ENCODE measurements at places on chromosomes 6 and 20.
A peak's percentile ranks its signal among the peaks of the same experiment; 100 is the strongest.

DNA sequence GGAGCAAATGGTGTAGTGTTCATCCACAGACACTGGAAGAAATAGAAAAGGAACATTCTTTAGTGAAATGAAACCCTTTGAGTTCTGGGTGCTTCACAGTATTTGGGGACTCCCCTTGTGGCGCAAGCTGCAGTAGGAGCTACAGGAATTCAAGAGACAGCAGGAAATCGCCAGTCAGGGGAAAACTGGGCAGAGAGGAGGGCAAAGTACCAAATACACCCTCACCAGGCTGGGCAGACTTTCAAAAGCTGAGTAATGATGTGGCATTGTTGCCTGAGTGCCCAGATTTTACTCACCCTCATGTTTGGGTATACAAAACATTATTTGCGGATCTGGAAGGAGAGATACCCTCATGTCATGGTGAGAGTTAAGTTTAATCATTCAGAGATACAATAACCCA is 97.9 kb downstream of the SOD2 start:
- DNase-seq = no peak

DNA sequence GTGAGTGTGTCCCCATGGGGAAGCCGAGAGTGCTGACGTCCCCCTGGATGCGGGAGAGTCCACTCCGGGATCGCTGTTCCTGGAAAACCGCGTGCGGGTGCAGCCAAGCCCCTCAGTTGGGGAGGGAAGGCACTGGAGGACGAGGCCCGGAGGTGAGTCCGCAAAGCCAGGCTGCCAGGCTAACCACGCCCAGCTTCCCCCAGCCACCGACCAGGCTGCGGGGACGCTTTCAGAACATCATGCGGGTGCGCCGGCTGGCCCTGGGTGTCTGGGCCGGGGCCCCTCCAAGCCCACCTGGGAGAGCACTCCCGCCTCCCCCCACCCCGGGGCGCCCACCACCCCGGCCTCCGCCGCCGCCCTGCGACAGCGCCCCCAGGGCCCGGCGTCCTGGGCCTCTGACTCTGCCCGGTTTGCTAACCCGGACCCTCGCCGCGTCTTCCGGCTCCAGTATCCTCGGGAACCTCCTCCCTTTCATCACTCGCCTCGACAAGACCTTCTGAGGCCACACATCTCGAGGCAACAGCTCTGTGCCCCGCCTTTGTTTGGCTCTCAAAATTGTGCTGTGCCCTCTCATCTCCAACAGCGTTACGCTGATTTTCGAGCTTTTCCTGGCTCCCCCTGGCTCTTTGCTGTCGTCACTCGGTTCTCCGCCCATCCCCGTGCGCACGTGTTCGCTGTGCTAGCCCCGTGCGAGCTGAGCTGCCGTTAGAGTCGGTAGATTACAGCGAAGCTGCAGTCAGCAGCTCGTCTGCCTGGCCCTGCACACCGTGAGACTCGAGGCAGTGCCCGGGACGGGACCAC is 47.1 kb upstream of the ENTPD6 start:
- peak; percentile 7 for DNase-seq

DNA sequence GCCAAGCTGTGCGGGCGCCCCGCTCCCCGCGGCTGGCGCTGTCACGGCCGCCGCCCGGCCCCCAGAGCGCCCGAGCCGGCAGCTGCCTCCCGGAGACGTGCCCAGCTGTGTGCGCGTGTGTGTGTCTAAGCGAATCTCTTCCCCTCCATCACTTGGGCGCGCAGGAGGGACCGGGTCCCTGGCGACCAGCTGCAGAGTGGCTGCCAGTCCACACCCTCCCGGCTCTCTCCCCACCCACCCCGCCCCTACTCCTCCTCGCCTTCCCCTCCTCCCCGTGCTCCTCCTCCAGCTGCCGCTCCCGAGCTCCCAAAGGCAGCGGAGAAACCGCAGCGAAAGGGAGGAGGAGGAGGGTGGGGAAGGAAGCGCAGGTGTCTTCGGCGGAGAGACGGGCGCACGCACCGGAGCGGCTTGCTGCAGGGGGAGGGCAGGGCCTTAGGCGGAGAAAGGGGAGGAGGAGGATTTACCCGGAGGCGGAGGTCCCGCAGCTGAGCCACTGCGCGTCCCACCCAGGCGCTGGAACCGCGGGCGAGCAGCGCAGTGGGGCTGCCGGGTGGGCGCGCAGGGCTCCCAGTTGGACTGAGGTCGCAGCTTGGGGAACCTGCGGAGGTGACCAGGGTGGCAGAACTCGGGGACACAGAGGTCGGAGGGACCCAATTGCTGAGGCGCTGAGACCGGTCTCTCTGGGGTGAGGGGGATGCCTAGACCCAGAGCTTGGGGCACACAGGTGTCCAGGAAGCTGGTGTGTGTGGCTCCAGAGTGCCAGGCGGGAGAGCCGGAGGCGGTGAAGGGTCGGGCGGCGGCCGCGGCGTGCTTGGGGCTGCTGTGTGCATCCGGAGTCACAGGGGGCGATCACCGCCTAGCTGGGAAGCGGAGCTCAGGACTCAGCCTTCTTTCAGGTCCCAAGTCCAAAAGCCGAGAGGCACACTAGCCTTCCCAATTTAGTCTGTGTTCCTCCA is at the start of gene HS3ST5:
Gene HS3ST5 (minus strand): TSS at position 198 of the 956 bp plus-strand sequence. CDS start 280,178 bp downstream, outside the sequence.
- no peak for DNase-seq

- no peak for DNase-seq
These were observed 47.8 kb upstream of the GATA5 start for GRCh38 chr20:62523473-62524203.

DNA sequence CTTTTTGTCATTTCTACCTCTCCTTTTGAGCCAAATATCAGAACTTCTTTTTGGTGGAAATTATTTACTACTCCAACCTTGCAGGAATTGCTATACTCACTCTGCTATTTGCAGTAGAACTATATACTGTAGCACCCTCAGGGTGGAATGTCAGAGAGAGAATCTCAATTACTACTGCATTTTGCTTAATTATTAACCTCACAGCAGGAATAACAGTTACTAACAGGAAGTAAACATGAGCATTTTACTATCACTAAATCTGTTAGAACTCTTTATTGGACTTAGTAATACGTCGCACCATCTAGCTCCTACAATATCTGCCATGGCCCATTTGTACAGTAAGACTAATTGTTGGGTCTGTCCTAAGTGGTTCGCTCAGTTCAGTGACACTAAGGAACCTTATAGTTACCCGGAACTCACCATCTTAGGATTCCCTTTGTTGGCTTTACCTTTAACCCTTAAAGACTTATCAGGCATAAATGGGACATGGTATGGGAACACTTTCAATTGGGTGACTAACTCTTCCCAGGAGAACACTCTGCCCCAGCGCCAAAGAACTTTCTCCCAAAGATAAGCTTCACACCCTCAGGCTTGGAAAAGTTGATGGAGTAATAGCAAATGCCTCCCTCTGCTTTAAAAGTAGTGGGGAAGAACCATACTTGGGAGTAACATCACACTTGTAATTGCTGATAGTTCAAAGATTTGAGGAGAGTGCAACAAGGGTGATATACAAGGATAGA is 38.8 kb downstream of the PLN start:
- no peak for DNase-seq

Data from right renal pelvis (tissue), 4 donors.